ENCODE measurements at places on chromosomes 5 and 9.

DNA sequence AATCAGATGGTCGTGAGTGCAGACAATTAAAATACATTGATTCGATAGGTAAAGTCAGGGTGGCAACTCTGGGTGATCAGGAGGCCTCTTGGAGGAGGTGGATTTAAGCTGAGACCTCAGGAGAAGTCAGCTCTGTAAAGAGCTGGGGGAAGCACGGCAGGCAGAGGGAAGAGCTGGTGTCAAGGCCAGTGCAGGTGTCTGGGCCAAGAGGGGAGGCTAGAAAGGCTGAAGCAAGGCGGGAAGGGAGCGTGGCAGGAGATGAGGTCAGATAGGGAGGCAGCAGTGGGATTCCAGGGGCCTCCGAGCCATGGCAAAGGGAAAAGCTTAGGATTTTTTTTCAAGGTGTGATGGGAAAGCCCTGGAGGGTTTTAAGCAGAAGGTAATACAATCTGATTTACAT, 178.7 kb downstream of the FSTL4 start:
- DNase-seq: no peak

- DNase-seq: no peak
Observed at GRCh38 chr5:4676934-4677333, 463.2 kb upstream of the ADAMTS16 start.

- no peak for DNase-seq
Observed at GRCh38 chr9:91795598-91796241, 154.3 kb downstream of the ROR2 start.

GRCh38 chr9:135609366-135609955, 29.9 kb downstream of the GLT6D1 start:
- no peak for DNase-seq

- DNase-seq: no peak
Observed at GRCh38 chr9:28938981-28939380, 1365.7 kb upstream of the C9orf72 start.

- no peak for DNase-seq
Observed at GRCh38 chr9:18010492-18010891, 431.6 kb downstream of the SH3GL2 start.

- no peak for DNase-seq
Observed at GRCh38 chr9:116506685-116507084, 180.4 kb upstream of the TRIM32 start.

GRCh38 chr9:82539856-82540579, 522.9 kb downstream of the RASEF start:
- no peak for DNase-seq

GRCh38 chr5:151743530-151743929, 14.9 kb downstream of the ATOX1 start:
- no peak for DNase-seq

- DNase-seq: no peak
Observed at GRCh38 chr5:138264183-138264582, 10.2 kb downstream of the GFRA3 start.

GRCh38 chr9:70602321-70603019, 188.0 kb upstream of the KLF9 start:
- peak; percentile 61 for DNase-seq

DNA sequence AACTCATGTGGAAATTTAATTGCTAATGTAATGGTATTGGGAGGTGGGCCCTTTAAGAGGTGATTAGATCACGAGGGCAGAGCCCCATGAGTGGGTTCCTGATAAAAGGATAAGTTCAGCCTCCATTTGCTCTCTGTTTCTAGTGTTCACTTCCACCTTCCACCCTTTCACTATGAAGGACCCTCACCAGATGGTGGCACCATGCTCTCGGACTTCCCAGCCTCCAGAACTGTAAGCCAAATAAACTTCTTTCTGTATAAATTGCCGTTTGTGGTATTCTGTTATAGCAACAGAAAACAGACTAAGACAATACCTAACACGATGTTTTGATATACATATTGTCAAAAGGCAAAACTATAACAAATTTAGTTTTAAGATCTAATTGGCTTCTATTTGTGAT, 166.2 kb downstream of the DEPDC1B start:
- DNase-seq: no peak

GRCh38 chr5:37841203-37841602, 1.4 kb upstream of the GDNF start:
- no peak for DNase-seq

GRCh38 chr9:7844242-7844641, 44.7 kb upstream of the DMAC1 start:
- DNase-seq: no peak

DNA sequence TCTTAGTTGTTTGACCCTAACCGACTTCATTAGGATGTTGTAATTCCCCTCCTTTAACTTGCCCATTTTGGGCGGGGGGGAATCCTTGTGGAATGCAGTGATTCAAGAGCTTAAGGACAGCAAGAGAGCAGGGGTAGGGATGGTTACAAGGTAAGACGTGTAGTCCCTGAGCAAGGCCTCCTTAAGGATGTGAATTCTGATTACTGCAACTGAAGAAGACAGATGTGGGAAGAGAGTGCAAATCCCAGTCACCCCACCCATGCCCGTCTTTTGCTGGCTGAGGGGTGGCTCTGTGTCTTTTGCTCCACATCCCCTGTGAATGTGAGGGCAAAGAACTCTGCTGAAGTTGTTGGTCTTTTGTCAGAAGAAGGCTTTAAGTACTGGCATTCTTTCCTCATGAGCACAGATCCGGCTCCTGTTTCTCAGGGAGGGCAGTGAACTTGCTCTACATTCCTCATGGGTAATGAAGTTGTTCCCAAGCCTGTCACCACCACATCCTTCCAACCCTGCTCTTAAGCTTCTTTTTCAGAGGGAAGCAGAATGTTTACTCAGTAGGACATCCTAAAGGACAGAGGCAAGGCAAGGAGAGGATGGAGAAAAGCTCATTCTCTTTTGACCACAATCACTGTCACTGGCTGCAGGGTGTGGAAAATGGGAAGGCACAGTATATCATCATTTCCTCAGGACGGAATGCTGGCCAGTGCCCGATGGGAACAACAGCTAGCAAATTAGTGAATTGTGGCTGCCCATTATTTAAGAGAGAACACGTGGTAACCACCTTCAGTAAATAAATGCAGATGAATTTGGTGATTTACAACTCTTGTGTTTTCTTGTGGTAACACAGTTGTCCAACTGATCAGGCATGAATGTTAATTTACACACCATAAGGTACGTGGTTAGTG, 61.5 kb downstream of the RAI14 start:
- no peak for DNase-seq

GRCh38 chr5:138632900-138633489, 57.8 kb upstream of the HSPA9 start:
- DNase-seq: no peak

DNA sequence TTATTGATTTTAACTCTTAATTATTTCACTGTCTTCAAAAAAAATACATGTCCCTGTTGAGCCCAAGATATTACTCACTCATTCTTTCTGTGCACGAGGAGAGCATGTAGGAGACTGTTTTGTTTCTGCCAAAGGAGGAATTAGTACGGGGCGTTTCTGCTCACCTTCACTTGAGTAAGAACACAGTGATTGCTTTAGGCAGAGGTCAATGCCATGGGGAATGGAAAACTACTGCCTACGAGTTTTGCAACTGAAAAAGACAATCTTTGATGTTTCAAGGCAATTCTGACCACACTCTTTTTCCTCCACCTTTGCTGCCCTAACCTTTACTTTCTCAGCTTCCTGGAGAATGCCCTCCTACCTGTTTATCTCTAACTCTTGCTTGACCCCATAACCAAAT, 109.4 kb downstream of the CCDC192 start:
- no peak for DNase-seq

- no peak for DNase-seq
Observed at GRCh38 chr5:124865603-124866354, 119.3 kb upstream of the ZNF608 start.

DNA sequence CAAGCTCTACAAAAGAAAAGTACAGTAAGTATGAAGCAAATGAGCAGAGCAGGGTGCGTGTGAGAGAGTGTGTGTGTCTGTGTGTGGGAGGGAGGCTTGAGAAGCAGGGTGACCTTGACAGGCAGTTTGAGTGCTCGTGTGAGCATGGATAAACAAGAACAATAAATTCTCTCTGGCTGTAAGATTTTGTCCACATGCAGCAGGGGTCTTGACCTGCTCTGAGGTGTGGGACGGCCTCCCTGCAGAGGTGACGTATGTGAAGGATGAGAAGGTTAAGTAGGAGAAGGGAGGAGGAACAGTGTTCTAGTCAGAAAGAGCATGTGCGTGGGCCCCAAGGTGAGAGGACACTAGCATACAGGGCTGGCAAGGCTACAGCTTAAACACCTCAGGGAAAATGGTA, 49.0 kb downstream of the SPTLC1 start:
- DNase-seq: no peak

- DNase-seq: no peak
Observed at GRCh38 chr5:97111004-97111403, 31.4 kb downstream of the LIX1 start.

- DNase-seq: no peak
Observed at GRCh38 chr5:73759771-73760170, 133.8 kb downstream of the ARHGEF28 start.

DNA sequence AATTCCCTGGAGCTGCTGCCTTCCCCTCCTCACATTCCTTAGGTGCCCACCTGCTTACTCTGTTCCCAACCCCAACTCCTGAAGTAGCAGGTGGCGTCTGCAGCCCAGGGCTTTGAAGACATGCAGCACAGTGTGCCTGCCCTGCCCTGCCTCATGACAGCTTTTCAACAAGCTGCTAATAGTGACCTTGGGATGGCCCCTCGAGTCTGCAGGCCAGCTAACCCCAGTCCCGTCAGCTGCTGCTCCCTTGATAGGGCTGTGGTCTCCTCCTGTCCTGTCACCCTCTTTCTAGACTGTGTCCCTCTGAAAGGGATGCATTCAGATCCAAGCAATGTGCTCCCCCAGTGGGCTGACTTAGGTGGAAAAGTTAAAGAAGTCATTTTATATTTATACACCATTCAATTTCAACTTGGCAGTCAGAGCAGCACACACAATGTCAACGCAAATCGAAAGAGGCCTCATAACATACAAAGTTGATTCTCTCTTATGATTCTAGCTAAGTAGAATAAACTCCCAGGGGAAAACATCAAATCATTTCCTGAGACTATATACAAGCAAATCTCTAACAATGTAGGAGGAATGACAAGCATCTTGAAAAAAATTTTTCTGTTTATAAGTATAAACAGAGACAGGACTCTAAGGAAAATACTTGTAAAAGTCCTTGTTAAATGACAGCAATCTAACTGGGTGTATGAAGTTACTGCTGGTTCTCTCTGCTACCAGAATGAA, 37.9 kb downstream of the ADRB2 start:
- DNase-seq: no peak

DNA sequence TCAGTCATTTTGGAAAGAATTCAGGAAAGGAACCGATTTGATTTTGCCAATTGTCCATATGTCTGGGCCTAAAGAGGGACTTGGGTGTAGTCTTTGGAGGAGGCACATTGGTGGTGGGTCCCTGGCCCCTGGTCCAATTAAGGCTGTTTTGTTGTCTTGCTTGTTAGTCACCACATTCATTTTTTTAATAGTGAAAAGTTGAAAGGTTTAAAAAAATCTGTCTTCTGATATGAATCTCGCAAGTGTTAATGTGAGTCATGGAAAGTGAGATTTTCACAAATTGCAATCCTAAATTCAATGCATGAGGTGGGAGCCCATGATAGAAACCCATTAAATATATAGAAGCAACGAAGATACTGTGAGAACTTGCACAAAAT, 165.9 kb upstream of the OTULINL start:
- DNase-seq: no peak

- DNase-seq: no peak
Observed at GRCh38 chr5:120035181-120035580, 405.8 kb downstream of the FAM170A start.

DNA sequence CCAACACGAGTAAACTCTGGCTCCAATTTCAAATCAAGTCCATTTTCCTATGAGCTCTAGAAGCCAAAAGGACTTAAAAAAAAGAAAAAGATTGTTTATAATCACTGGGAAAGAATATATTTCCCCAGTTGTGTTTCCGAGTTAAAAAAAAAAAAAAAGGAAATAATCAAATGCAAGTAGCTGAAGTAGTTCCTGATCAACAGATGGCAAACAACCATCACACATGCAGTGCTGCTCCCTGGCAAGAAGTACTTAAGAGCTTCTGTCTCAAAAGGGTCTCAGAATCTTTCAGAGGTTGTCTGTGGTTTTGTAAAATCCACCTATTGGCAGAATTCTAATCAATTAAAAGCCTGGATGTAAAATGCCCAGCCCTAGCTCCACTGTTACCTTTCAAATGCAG, 387.9 kb downstream of the RAB3C start:
- no peak for DNase-seq

DNA sequence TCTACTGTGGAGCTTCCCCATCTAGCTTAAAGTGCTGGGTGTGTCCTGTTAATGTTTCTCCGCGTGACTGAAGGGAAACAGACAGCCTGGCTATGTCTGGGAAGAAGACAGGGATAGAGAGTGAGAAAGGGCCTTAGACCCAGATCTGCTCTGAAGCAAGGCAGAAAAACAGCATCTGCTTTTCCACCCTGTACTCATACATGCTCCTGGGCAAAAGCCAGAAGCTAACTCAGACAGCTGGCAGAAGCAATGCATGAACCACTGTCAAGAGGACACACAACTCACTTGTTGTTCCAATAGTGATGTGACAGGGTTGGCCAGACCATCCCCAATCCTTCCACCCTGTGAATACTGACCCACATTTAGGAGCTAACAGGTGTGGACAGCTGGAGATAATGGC, 63.3 kb downstream of the DPYSL3 start:
- no peak for DNase-seq

DNA sequence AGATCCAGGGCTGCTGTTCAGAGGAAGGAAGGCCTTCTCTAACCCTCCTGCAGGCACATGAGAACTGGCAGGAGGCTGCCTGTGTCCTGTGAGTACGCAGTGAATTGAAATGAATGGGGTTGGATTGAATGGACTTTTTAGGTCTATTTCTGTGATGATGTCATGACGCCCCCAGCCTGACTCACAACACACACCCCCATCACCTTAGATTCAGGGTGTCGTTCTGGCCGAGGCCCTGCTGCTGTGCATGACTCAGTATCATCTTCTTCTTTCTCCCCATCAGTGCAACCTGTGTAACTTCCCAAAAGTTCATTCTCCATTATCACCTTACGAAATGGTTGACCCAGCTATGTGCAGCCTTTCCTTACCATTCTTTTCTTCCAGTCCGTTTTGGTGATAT, 5.4 kb downstream of the PCAT7 start:
- DNase-seq: no peak

- no peak for DNase-seq
Observed at GRCh38 chr9:103397868-103398600, 402.9 kb downstream of the CYLC2 start.

DNA sequence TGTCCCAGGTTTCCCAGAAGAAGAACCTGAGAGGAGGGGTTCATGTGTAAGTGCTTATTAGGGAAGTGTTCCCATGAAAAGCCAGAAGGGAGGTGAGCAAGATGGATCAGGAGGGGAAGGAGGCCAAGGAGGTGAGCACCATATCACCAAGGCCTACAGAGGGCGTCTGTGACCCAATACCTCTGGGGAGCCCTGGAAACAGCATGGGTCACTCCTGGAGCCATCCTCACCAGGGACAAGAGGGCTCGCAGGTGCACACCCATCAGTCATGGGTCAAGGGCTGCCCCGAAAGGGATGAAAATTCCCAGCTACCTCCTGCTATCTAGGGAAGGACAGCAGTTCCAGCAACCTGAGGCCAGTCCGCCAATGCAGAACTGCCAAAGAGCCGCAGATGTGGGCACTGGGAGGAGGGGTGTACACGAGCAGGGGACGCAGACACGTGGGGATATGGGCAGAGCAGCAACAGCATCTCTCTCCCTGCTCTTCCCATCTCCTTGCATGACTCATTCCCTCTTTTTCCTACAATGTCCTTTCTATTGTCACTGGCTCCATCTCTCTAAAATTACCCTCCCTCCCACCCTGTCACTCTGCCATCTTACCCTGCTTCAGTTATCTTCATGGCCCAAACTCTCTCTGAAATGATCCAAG, 167.6 kb upstream of the FSTL4 start:
- no peak for DNase-seq

- DNase-seq: no peak
Observed at GRCh38 chr5:42767491-42768105, 11.0 kb downstream of the CCDC152 start.
